Skeletal muscle tissue (tissue), 5 donors: ENCODE measurements at places on chromosomes 6 and 20. TPM values are rescaled to one million over a fixed set of nuclear protein-coding genes. Genes with fewer than 3 reads are reported as not detected.

The NDRG3 gene
- 15.1 TPM for total RNA-seq

The HNF4A gene
- not detected for total RNA-seq

The RNF217 gene
- 27.1 TPM for total RNA-seq

The NT5E gene
- 32.9 TPM for total RNA-seq

The RIPOR3 gene
- total RNA-seq, result 2.6 TPM

The SOX18 gene
- total RNA-seq, result 3.7 TPM

The UBE2C gene
- total RNA-seq, result 10.4 TPM

The OR12D3 gene
- not detected for total RNA-seq

The ZSCAN16 gene
- 3.7 TPM for total RNA-seq

The DEFB124 gene
- total RNA-seq, result not detected

The CST5 gene
- total RNA-seq, result not detected

The TNFRSF6B gene
- total RNA-seq, result not detected

The ME1 gene
- 2.6 TPM for total RNA-seq
